ENCODE measurements at places on chromosomes 16 and 17.

GRCh38 chr17:62219221-62219899, 154.3 kb upstream of the MED13 start:
- DNase-seq, result no peak

- no peak for DNase-seq
Observed at GRCh38 chr16:1890708-1891050, 18.7 kb upstream of the MEIOB start.

DNA sequence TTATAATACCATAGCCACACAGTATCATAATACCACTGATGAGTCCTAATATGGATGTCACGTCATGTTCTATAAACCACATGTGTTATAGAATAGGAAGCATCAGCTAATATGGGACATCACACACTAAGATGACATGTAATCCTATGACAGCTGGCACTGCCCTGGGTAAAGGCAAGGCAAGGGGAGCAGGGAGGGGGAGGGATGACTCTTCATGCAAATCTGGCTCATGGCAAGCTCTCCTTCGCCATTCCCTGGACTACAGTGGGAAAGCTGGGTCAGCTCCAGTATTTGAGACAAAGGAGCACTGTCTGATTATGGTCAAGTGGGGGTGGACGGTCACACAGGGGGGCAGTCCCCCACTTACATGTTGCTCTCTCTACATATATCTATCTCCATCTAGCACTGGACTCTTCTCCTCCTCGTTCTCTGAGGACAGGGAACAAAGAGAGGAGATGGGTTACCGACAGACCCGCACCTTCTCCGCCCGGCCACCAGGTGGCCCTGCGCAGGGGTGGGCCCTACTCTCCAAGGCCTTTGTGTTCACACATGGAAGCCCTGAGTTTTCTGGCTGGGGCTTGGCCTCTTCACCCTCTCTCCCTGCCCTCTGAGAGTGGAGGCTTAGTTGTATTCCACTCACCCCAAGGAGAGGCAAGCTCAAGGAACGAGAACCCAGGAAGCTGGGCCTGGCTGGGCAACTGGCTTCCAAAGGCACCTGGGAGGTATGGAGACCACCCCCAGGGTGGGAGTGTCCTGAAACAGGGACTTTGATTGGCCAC, 23.4 kb upstream of the MPO start:
- peak; percentile 53 for DNase-seq

- DNase-seq, result no peak
Observed at GRCh38 chr17:21141331-21141730, 14.6 kb downstream of the DHRS7B start.

GRCh38 chr17:44359006-44359405, 4.6 kb downstream of the FAM171A2 start:
- peak; percentile 71 for DNase-seq

All from MM.1S (cell line).